Amygdala (tissue), 56 donors: ENCODE measurements at places on chromosomes 1 and 21.

DNA sequence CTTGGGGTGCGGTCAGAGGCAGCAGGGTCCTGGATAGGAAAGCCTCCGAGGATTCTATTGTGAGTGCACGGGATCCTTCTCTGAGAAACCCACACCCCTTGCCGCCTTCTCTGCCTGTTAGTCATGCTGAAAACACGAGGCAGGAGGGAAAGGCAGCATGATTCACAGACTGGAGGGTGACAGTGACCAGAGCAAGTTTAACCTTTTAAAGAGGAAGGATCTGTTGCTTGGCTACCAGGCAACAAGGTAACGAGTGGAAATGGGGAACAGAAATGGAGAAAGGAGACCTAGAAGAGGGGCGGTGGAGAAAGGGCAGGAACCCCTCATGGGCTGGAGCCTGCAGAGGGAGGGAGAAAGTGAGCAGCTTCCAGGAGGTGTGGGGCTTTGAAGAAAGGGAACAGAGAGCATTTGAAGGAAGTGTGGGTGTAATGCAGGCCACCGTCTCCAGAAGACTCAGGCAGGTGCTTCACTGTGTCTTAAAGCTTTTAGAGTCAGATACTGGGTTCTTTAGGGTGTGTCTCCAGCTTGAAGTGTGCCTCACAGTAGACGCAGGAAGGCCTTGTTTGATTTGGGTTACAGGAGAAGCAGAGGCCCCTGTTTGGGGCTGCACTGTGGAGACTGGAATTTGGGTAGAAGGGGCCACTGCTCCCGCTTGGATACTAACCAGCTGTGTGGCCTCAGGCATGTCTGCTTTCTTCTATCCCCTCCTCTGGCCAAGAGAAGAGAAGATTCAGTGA, 19.1 kb downstream of the OPTC start:
- no peak for DNase-seq

- DNase-seq: no peak
Observed at GRCh38 chr1:193747579-193747978, 561.2 kb upstream of the B3GALT2 start.

GRCh38 chr1:100526894-100527293, 11.0 kb upstream of the GPR88 start:
- DNase-seq: no peak

GRCh38 chr1:62321446-62321845, 2.2 kb upstream of the KANK4 start:
- no peak for DNase-seq

- DNase-seq: peak; percentile 61
Observed at GRCh38 chr21:43323244-43324005, 103.5 kb downstream of the SIK1 start.

- no peak for DNase-seq
Observed at GRCh38 chr1:228074954-228075730, 7.4 kb upstream of the ARF1 start.

DNA sequence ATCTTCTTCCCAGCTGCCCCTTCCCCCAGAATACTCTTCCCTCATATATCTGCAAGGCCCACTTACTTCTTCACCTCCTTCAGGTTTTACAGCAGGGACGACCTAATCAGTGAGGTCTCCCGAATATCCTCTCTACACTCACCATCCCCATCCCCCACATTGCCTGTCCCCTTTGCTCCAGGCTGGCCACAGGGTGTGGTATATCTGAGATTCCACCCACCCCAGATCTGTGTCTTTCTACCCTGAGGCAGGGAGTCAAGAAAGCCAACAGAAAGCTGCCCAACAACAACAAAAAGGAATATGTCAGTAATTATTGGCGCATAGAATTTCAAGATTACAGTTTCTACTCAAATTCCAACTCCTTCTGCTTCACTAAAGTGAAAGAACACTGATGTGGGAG, 30.0 kb upstream of the OPRD1 start:
- no peak for DNase-seq

- no peak for DNase-seq
Observed at GRCh38 chr1:199297174-199297573, 658.3 kb downstream of the PTPRC start.

DNA sequence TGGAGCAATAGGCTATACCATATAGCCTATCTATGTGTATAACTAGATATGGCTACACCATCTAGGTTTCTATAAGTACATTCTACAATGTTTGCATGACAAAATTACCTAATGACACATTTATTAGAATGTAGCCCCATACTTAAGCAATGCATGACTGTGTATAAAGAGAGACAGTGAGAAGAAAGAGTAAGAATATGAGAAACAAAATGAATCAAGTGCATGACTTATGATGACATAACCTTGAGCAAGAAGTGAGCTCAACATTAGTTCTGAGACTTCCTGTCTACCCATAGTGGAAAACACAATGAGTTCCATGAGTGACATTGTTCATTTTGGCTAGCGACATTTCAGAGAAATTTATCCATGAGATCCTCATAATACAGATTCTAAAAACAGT, 10.1 kb downstream of the SLC44A5 start:
- no peak for DNase-seq

GRCh38 chr1:197218857-197219256, 49.2 kb upstream of the CRB1 start:
- DNase-seq: no peak

GRCh38 chr1:116578581-116578980, 7.8 kb upstream of the CD58 start:
- DNase-seq: no peak

- no peak for DNase-seq
Observed at GRCh38 chr1:1510912-1511532, 940 bp upstream of the ATAD3A start.

DNA sequence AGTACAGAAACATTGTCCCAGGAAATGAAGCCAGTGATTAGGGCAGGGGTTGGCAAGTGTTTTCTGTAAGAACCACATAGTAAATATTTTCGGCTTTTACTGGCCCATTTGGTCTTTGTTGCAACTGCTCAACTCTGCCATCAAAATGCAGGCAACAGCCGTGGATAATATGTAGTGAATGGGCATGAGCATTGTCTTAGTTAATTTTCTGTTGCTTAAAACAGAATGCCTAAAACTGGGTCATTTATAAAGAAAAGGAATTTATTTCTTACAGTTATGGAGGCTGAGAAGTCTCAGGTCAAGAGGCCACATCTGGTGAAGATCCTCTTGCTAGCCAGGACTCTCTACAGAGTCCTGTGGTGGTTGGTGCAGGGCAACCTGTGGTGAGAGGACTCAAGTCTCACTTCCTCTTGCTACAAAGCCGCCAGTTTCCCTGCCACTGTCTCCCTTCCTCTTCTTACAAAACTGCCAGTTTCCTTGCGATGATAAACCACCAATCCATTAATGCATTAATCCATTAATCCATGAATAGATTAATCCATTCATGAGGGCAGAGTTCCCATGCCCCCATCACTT, 166.4 kb downstream of the PSMG1 start:
- no peak for DNase-seq

DNA sequence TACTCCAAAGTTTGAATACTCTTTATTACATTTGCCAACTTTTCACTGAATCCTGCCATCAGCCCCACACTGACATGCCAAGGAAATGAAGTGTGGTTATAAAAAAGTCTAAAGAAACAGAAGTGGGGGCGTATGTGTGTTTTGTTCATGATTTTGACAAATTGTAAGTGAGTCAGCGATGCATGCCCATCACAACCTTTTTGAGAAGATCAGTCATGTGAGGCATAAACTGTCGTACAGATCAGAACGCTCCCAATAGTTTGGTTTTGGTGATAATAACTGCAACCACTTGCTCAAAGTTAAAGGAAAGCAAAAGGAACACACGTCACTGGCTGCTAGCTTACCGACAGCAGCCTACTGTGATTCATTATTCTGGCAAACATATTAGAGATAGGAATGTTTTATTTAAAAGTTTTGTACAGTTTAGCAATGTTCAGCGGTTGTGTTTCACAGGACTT, 95.6 kb downstream of the RGS2 start:
- DNase-seq: no peak
